ENCODE measurements at places on chromosomes 2 and 18. TPM values are rescaled to one million over a fixed set of nuclear protein-coding genes. Genes with fewer than 3 reads are reported as not detected.

The AMER3 gene
- total RNA-seq = not detected

The WDR75 gene
- total RNA-seq = 82.4 TPM

The KCNG2 gene
- total RNA-seq = not detected

The ACMSD gene
- not detected for total RNA-seq

The DNAH6 gene
- not detected for total RNA-seq

The NT5C1B gene
- total RNA-seq = not detected

The CXCR2 gene
- not detected for total RNA-seq
